ENCODE measurements at places on chromosomes 5 and 9.

GRCh38 chr5:59471463-59471862 lies 422.1 kb downstream of the PDE4D start:
- DNase-seq, result no peak

DNA sequence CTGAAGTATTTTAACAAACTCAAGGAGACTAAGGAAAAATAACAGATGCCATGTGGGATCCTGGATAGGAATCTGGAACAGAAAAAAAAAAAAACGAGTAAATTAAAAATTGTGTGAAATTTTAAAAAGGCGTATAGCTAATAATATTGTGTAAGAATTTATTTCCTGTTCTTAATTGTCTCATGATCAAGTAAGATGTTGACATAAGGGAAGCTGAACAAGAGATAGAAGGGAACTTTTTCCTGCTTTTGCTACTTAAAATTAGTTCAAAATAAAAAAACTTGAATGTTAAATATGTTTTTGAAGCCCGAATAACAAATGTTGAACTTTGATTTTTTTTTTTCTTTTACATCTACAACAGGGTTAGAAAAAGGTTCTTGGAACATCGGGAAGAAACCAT lies 10.5 kb downstream of the SNAPC3 start:
- no peak for DNase-seq

DNA sequence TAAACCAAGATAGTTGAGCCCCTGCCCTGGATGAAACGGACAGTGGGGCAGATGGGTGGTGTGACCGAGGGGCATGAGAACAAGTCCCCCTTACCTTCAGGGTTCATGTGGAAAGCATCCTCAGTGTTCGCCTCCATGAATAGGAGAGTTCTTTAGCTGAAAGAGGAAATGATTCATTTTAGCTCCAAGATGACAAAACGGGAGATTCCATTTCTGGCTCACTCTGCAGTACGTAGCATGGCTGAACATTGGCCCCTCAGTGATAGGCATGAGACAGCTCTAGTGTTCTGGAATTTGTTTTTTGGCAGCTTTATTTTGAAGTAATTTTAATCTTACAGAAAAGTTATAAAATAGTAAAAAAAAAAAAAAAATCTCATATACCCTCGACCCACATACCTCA lies 70.2 kb upstream of the AGXT2 start:
- DNase-seq, result peak; percentile 65

DNA sequence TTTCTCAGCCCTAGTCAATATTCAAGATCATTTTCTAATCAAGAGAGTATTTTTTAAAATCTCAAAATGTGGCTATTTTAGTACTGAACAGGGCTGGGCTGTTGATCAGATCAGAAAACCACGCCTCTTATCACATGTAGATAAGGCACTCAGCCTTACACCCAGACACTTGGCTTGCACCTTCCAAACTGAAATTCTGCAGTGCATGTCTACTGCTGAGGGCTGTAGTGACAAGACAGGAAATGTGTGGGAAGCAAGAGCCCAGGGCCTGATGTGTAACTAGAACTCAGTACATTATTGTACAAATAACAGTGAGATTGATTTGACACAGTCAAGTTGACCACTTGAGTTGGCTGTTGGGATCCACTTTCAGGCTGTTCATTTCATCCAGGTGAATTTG lies 48.6 kb downstream of the UBE2QL1 start:
- no peak for DNase-seq

DNA sequence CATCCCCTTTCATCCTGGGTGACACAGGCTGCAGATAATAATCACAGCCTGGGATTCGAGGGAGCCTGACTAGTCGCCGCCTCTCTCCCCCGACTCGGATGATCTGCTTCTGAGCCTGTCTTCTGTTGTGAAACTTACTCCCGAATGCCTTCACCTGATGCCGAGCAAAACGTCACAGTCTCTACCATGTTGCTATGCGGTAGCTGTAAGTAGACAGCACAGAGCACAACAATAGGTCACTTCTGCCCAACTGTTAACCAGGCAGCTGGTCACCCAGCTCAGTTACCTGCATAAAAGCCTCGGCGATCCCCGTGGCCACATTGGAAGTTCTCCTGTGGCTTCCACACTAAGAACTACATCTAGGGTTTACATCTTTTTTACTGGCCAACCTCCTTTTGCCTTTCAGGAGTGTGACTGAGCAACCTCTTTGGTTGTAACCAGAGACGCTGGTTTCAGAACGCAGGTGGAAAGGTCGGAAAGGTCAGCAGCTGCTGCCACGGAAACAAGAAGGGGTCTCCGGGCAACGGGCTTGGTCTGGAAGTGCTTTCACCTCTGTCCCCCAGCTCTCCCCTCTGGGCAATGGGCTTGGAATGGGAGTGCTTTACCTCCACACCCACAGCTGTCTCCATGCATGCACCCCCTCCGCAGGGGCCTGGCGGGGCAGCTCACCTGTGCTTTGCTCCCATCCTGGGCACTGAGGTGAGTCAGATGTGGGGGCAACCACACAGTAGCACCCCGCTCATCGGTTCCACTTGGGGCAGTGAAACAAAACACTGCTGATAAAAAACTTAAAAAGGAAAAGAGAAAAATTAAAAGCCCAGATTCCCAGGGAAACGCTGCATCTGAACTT lies 7.6 kb upstream of the PPP1R26 start:
- no peak for DNase-seq

DNA sequence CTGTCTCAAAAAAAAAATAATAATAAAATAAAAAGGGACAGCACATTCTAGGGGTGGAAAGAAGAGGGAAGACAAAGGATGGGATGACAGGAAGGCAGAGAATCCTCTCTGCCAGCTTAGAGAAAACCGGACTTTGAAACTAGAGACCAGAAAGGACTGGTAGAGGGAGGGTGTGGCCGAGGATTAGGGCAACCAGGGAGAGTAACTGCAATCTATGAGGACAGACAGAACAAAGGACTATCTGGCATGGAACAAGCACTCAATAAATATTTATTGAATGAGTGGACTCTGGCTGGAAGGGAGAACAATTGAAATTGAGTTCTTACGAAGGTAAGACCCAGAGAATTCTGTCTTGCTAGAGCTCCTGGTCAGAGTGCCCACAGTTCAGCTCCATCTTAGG lies 2.4 kb downstream of the GBA2 start:
- DNase-seq, result no peak

DNA sequence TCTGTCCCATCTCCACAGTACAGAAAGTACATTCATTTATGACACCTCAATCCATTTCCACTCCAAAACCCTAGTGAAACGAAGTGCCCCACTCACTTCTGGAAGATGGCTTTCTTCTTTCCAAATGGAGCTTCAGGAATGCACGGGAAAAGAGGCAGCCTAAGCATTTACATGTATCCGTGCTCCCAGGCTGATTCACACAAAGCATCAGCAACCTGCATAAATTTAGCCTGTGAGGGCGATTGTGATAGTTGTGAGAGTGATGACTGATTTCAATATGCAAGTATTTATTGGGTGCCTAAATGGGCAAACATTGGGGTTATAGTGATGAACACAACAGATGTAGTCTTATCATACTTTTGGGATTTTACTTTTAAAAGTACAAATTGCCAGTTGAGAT lies 86.6 kb downstream of the PLPPR1 start:
- DNase-seq, result no peak

DNA sequence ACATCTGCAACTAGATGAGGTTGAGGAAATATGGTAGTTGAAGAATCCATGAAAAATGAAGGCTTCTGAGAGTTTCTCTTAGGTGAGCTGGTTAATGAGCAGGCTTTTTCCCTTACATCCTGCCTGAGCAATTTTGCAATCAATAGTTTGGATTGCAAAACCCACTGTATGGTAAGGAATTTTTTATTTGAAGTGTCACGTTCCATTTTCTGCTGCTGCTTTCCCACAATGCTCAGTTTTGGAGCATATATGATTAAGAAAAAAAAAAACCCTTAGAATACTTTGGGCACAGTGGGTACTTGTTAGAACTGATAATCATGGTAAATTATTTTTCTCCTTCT lies 144.2 kb downstream of the PCSK1 start:
- DNase-seq, result no peak

GRCh38 chr9:8456344-8456743 lies 656.8 kb upstream of the DMAC1 start:
- DNase-seq, result no peak

DNA sequence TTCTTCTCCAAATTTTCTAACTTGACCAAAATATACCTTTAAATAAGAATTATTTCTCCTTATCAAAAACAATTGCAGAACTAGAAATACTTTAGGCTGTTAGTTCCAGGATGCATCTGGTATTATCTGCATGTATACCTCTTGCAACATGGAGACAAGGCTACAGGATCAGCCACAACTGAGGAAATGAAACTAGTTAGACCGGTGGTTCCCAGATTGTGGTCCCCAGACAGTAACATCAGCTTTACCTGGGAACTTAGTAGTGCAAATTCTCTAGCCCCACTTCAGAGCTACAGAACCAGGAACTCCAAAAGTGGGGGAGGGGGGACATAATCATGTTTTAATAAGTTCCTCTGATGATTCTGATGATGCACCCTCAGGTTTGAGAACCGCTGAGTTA lies 61.6 kb upstream of the C9orf72 start:
- DNase-seq, result no peak

GRCh38 chr5:123813937-123814624 lies 302.1 kb downstream of the CSNK1G3 start:
- DNase-seq, result peak; percentile 55

GRCh38 chr5:150112201-150113046 lies 26.1 kb upstream of the CSF1R start:
- peak; percentile 83 for DNase-seq

GRCh38 chr5:127772531-127772930 lies 69.3 kb downstream of the CCDC192 start:
- DNase-seq, result no peak

- DNase-seq, result peak; percentile 59
Observed at GRCh38 chr5:135944967-135945560, 9.7 kb downstream of the LECT2 start.

DNA sequence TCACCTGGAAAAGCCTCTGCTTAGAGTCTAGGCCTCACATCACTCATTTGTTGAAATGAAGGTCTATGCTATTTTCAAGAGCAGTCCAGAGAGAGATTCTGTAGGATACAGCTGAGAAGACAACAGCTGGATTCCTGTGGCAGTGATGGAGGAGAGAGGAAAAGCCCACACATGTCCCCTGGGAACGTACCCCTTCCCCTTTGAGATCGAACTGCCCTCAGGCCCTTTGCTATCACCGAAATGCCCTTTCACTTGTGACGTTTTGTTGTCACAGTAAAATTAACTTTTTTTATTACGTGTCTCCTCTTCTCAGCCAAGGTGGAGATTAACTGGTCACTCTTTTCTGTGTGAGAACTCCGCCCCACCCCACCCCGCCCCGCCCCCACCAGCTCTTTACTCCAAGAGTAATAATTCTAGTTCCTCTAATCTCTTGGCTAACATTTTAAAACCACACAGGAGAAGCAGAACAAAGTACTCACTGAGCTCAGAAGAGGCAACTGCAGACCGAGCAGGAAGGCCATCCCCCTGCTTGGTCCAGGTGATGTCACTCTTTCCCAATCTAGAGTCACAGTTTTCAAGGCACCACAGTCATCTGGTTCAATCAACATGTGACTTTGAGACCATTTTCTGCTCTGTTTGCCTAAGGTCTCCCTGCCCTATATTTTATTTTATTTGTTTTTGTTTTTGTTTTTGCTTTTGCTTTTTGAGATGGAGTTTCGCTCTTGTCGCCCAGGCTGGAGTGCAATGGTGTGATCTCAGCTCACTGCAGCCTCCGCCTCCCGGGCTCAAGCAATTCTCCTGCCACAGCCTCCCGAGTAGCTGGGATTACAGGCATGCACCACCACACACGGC lies 105.6 kb downstream of the SUSD1 start:
- no peak for DNase-seq

GRCh38 chr5:170108266-170108785 lies 2.6 kb downstream of the FOXI1 start:
- no peak for DNase-seq

DNA sequence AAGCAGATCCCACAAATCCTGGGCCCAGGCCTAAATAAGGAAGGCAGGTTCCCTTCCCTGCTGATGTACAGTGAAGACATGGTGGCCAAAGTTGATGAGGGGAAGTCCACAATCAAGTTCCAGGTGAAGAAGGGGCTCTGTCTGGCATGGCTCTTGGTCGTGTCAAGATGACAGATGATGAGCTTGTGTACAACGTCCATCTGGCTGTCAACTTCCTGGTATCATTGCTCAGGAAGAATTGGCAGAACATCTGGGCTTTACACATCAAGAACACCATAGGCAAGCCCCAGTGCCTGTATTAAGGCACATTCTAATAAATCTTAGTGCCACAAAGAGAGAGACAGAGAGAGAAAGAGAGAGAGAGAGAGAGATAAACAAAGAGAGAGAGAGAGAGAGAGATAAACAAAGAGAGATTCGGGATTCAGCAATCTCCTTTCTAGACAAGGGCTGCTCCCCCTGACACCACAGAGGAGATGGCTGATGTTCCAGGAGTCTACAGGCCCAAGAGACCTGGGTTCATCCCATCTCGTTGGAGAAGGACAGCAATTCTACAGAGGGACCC lies 45.5 kb upstream of the HSPA9 start:
- DNase-seq, result no peak

DNA sequence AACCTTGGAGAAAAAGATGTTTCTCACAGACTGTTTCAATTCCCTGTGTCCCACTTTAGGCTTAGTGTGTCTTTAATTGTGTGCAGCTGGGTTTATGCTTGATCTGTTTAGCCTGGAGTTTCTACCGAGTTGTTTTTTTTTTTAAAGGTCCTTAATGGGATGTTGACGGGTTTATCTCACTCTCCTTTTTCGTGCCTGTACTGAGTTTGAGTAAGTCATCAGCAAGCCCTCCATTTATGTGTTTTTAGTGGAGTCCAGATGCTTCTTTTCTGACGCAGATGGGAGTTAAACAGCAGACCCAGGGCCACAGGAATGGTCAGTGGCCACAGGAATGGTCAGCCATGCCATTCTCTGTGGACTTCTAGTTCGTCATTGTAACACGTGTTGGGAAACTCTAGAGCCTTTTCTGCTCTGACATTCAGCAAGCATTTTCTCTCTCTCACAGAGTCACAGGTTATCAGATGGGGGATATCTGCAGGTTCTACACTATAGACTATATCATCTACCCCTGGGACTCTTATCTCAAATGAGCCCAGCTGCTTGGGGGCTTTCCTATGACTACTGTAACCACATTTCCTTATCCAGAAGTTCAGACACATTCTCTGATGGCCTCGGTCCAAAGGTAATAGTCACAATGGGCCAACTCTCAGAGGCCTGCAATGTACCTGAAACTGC lies 190.5 kb downstream of the TTLL11 start:
- DNase-seq, result peak; percentile 100

DNA sequence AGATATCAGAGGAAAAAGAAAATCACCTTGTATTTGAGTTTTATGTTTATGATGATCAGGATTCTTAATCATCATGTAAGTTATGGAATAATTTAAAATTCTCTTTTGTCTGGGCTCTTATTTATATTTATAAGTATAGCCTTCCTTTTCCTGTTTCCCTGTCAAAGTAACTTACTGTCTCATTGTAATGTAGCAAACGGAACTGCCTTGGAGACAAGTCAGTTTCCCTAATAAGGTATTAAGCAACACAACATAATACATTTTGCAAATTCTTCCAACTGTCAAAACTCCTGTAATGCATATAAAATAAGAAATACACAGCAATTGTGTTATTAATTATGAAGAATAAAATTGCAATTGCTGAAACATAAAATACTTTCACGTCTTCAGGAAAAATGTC lies 463.2 kb downstream of the MAT2B start:
- DNase-seq, result no peak

Data from GM04504 (cell line).